Fibroblast of gingiva (primary cell): ENCODE measurements at places on chromosomes 12 and 14.

- no peak for DNase-seq
Observed at GRCh38 chr12:67877727-67878126, 111.5 kb upstream of the IFNG-AS1 start.

DNA sequence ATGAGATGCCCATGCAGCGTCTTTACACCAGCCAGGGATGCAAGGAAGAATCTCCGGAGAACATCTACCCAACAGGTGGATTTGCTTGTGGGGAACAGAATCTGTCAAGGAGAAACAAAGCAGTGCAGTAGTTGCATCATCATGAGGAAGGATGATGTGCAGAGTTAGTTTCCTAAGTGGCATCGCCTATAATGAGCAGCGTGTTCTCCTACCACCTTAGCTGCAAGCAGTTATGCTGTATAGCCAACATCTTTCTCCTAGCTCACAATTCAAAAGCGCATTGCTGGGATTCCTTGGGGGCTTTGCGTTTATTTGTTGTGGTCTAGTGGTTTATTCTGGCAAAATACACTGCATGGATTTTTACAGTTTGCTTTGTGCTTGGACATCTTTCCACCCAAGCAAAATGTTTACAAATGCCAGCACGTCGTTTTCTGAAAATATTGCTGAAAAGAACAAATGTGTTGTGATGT is 233.0 kb downstream of the RGS6 start:
- no peak for DNase-seq

- DNase-seq: no peak
Observed at GRCh38 chr12:1501695-1502378, 92.5 kb downstream of the FBXL14 start.

DNA sequence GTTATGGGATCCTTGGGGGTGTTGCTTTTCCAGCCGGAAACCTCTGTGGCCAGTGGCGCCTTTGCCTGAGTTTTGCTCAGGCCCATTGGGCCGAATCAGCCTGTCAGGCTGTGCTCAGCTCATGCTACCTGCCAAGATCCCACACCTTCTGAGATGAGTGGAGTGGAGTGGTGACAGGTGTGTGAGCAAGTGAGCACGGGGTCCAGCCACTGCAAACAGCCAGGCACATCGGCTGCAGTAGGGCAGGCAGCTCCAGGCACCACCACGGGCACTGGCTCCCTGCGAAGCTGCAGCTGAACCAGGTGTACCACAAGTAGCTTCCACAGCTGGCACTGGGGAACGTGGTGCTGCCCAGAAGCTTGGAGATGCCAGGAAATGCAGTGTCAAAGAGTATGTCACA is 21.1 kb upstream of the WDR89 start:
- DNase-seq: no peak

- peak; percentile 6 for DNase-seq
Observed at GRCh38 chr14:44112774-44113460, 394.2 kb downstream of the FSCB start.

- no peak for DNase-seq
Observed at GRCh38 chr12:82027612-82028011, 268.5 kb upstream of the PPFIA2 start.

- peak; percentile 72 for DNase-seq
Observed at GRCh38 chr12:100963381-100963780, 168.8 kb downstream of the ANO4 start.

- DNase-seq: no peak
Observed at GRCh38 chr14:75292101-75292563, 13.5 kb downstream of the FOS start.

GRCh38 chr12:47650469-47650868 is 55.4 kb downstream of the RPAP3 start:
- no peak for DNase-seq

GRCh38 chr12:11397366-11397765 is 2.0 kb upstream of the PRB2 start:
- DNase-seq: no peak

- DNase-seq: no peak
Observed at GRCh38 chr12:116427200-116427930, 131.8 kb upstream of the MAP1LC3B2 start.

- no peak for DNase-seq
Observed at GRCh38 chr12:80954857-80955520, 17.3 kb upstream of the LIN7A start.

DNA sequence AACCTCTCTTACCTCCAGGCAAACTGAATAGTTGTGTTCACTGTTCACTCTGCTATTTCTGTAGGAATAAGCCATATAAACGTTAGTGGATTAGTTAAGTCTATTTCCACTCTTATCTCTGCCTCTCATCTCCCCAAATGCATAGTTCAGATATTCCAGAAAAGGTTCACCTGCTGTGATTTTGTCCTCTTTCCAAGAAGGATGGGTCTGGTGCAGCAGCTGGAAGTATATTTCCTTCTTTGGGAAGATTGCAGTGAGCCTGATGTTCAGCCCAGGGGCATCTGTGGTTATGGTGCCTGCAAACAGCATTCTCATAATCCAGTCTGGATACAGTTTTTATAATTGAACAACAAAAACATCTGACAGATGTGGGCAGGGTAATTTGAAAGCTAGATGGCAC is 97.7 kb downstream of the TPH2 start:
- no peak for DNase-seq
